Tongue (tissue), 3 donors: ENCODE measurements at places on chromosomes 6 and 20. TPM values are rescaled to one million over a fixed set of nuclear protein-coding genes. Genes with fewer than 3 reads are reported as not detected.

The MYL9 gene
- total RNA-seq, result 8.3 TPM

The SLC22A1 gene
- not detected for total RNA-seq

The SAMD5 gene
- total RNA-seq, result 9.5 TPM

The FOXC1 gene
- 9.1 TPM for total RNA-seq

The EDN3 gene
- 22.7 TPM for total RNA-seq
